ENCODE measurements at places on chromosomes 6 and 20.

GRCh38 chr6:25094726-25095125, 159.0 kb upstream of the RIPOR2 start:
- DNase-seq = no peak

DNA sequence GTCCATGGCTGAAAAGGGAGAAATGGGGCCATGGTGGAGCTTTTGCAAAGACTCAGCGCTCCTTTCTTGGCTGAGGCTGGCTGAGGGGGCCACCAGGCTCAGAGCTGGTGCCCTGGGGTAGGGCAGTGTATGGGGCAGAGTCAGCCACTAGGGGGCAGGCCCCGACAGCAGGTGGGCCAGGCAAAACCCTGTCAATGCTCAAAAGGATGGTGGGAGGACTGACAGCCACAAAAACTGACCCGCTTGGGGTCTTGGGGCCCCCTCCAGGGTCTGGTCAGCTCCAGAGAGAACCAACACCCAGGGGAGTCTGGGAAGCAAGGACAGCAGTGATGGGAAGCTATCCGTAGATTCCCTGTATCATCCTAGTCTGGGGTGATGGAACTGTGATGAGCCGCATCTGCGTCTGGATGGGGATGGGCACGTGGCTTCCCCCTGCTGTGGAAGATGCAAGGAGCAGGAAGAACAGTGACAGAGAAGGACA, 306.9 kb downstream of the DHX35 start:
- DNase-seq = peak; percentile 6

GRCh38 chr20:57683881-57684807, 25.7 kb downstream of the PMEPA1 start:
- DNase-seq = no peak

- no peak for DNase-seq
Observed at GRCh38 chr6:131317516-131317915, 182.2 kb downstream of the AKAP7 start.

DNA sequence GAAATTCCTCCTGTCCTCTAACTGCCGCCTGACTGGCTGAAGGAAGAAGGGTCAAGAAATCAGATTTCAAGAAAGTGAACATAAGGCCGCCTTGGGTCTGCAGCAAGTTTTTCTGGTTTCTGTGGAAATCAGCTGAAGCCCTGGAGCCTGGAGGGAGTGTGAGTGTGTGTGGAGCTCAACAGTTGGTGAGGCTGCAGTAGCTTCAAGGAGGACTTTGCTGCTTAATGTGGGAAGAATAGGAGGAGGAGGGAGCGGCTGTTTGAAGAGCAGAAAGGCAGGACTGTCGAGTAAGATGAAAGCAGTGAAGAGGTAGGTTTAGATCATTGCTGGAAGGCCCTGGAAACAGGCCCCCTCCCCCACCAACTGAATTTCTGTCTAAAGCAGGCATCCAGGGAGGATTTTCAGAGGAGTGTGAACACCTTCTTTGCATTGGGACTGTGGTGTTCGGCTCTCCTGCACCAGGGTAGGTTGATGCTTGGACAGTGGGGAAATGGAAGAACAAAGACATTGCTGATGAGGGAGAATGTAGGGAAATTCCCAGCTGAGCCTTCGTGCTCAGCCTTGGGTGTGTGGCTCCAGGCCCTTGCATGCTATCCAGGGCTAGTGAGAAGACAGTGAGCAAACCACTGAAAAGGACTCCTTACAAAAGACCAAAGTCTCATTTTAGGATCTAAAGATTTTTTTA, 79.5 kb upstream of the VSTM2L start:
- DNase-seq = no peak

GRCh38 chr6:159114569-159114968, 54.6 kb upstream of the FNDC1 start:
- DNase-seq = no peak

DNA sequence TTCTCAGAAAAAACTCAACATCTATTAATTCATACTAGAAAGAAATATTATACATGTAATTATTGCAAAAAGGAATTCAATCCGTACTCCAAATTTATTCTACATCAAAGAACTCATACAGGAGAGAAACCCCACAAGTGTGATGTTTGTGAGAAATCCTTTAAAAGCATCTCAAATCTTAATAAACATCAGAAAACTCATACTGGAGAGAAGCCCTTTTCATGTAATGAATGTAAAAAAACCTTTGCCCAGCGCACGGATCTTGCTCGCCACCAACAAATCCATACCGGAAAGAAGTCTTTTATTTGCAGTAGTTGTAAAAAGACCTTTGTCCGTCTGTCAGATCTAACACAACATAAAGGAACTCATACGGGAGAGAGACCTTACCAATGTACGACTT, 22.0 kb downstream of the ZNF334 start:
- no peak for DNase-seq

- no peak for DNase-seq
Observed at GRCh38 chr6:39389484-39389767, 66.9 kb upstream of the KCNK16 start.

- DNase-seq = no peak
Observed at GRCh38 chr6:9250852-9251251, 815.5 kb upstream of the SLC35B3 start.

DNA sequence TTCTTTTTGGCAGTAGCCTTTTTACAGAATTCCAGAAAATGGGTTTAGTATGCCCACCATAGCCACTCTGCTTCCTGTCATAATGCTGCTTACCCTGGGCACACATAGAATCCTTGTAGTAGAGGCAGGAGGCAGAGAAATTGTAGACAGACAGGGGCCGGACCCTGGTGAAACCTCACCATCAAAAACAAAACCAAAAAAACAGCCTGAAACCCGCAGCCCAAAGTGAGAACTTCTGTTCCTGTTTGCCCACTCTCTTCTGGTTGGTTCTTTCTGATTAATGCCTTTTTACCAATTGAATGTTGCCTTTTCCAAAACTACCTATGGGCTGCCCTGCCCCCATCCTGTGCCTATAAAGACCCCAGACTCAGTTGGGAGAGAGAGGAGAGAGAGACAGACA, 188.2 kb downstream of the CDKAL1 start:
- DNase-seq = no peak

DNA sequence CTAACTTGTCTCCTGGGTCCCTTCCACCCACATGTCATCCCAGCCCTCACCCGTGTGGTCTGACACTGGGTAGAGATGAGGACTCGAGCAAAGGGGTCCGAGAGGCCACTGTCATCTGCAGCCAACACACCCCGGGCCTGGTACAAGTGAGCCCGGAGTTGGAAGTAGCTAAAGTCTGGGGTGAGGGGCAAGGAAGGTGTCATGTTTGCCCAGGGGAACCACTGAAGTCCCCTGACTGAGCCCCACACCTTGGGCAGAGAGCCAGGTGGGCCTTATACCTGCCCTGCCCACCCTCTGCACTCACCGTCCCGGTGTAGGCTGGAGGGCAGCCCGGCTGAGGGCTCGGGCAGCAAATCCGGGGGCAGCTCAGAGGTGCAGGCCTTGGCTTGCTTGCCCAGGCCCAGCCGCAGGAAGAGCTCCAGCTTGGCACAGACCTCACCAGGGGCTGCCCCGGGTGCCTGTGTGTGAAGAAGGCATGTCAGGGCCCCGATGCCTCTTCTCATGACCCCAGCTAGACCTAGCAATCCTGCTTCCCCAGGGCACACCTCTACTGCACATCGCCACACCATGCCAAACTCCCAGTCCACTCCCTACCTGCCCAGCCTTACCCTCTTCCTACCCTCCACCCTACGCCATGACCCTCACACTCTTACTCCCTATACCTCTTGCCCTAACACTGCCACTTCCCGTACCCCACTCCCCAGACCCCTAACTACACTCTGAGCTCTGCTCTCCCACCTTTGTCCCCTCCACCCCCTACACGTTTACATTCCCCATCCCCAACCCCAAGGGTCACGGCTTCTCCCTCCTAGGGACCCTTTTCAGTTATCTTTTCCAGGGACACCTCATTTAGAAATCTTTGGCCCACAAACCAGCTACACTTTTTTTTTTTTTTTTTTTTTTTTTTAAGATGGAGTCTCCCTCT, 31.7 kb upstream of the SPAG4 start:
- DNase-seq = no peak

DNA sequence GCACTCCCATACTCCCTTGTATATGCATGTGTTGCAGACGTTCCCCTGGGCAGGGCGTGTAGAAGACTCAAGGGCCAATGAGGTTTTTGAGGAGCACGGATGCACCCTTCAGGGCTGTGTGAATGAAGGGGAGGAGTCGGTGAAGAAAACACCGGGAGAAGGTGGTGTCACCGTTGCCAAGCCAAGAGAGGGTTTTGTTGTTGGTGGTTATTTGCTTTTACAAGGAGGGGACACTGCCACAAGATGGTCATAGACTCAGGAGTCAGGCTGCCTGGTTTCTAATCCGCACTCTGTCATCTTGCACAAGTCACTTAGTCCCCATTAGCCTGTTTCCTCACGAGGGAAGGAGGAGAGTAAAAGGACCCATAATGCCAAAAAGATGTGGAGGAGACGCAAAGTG, 124.0 kb downstream of the PXDC1 start:
- no peak for DNase-seq

GRCh38 chr6:132725947-132726607, 12.2 kb upstream of the VNN1 start:
- DNase-seq = no peak

- DNase-seq = no peak
Observed at GRCh38 chr20:34875642-34876405, 588 bp upstream of the ACSS2 start.

- no peak for DNase-seq
Observed at GRCh38 chr6:106490436-106490835, 129.9 kb downstream of the CRYBG1 start.

DNA sequence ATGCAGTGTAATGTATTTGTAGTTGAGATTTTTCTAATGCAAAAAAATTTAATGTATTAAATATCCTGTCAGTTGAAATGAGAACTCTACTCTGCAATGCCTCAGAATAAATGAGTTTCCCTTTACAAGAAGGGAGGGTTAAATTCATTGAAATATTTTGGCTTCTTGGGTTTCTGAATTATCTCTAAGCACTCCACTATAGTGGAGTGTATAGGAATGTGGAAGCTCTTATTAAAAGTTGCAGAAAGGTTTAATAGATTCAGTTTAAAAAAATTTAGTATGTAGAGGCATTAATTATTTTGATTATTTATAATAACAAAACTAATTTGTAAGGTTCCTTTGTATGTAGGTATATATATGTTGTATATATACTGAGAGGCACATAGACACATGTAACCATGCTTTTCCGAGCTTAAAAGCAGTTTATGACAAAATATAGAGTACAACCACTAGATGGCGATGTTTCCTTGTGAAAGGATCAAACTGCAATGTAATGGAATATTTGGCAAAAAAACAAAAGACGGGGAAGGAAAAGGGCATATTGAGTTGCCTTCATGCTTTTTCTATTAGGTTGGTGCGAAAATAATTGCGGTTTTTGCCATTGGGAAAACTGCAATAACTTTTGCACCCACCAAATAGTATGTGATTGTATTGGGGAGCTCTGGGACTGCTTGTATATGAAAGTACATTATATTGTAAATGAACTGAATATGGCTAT, 144.2 kb downstream of the MYO6 start:
- DNase-seq = peak; percentile 50

- no peak for DNase-seq
Observed at GRCh38 chr20:55635870-55636269, 369.4 kb downstream of the CBLN4 start.

- DNase-seq = no peak
Observed at GRCh38 chr6:116246089-116246488, 7.8 kb downstream of the TSPYL4 start.

DNA sequence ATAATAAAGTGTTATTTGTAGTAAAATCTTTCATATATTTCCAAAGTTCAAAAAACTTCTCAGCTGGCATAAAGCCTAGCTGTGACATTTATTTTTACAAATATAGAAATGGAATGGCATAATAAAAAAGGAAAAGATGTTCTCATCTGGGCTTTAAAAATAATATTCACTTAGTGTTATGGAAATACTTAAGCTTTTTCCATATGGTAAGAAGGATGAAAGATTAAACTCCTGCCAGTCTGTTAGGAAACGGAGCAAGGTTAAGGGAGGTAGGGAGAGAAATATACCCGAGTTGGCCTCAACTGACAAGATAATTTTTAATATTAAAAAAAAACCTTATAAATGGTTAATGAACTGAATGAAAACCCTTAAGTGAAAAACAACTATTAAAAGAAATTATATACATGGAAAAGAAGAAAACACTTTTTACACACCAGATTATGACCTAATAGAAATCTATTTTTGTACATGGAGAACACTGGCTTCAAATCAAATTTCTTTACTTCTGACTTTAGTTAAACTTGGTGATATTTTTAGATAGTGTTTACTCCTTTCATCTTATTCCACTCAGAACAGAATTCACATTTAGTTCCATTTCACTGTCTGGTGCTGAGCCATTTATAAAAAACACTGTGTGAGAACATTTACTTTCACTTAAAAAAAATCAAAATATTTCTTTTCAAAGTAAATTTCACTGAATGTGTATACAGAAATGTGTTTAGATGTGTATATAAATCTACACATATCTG, 137.0 kb downstream of the DST start:
- DNase-seq = no peak
